Muscle of leg (tissue), 16 donors: ENCODE measurements at places on chromosomes 13 and 19.

- no peak for DNase-seq
These were observed 34.9 kb upstream of the ZNF83 start for GRCh38 chr19:52673014-52673413.

- no peak for DNase-seq
These were observed 5.2 kb upstream of the ZNF554 start for GRCh38 chr19:2814426-2814825.

DNA sequence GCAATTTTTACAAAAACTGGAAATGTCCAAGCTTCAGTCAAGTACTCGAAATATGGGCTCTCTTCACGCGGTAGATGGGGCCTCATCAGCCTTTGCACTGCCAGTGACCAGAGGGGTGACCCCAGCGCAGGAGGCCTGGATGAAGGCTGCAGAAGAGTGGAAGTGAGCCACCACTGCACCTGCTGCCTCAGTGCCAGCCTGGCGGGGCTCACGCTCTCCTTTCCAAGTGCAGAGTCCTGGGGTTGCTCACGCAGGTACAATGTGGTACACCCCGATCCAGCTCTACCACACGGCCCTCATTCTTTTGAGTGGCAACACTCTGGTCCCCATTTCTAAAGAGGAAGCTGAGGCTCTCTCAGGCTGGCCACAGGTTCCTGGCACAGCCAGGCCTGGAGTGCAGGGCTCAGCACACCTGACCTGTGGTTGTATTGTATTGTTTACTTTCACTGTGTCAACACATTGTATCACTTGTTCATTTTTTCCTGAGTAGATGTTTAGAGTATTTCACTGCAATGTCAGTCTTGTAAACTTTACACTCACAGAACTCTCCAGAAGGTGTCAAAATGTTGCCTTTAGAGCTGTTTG is 97.3 kb upstream of the SOX1 start:
- DNase-seq, result no peak

DNA sequence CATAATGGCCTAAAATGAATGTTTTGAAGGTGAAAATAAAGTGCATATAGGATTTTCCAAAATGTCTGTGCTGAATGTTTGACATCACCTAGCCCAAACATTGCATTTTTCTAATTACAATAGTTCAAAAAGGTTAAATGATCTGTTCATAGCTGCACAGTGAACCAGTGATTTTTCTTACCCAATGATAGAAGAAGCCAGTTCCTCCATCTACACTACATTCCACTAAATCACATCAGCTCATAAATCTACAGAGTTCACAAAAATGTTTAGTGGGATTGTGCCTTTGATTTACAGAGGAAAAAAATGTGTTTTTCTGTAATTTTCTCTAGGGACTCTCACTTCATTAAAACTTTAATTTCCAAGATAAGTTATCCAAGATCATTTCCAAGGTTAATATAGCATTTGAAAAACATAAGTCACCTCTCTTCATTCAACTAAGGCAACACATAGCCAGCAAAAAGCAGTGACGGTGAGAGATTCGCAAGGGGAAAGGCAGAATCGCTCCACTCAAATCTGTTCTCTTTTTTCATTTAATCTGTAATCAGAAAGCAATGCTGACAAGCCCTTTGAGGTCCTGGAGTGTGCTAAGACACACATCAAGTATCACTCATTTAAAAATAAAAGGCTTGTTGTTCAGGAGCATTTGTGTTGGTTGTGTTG is 194.0 kb downstream of the FGF14 start:
- peak; percentile 4 for DNase-seq

DNA sequence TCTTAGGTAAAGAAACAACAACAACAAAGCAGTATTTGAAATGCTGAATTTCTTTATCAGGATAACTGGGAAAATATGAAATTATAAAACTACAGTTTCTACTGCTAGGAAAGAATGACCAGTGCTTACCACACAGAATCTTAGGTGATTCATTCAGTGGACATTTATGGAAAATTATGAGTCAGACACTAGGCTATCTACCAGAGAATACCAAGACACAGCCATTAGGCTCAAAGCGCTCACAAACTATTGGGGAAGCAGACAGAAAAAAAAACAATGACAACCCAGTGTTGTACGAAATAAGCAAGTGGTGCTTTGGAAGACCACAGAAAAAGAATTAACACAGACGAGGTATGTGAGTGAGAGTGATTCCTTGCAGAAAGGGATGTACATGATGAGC is 1019.5 kb downstream of the PCDH9 start:
- DNase-seq, result peak; percentile 48

- no peak for DNase-seq
These were observed 72.4 kb upstream of the TSC22D1 start for GRCh38 chr13:44648392-44649103.

DNA sequence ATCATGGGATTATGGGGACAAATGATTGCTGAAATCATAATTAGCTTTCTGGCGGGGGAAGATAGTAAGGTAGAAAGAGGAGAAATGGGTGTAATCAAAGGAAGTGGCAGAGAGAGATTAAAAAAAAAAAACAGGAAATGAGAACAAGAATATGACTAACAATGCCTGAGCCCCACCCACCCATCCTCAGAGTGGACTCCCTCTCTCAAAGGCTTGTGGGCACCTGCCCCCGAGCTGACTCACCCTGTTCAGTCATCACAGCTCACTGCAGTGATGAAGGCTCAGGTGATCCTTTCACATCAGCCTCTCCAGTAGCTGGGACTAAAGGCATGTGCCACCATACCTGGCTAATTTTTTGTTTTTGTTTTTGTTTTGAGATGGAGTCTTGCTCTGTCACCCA is 26.4 kb upstream of the TPT1 start:
- no peak for DNase-seq

GRCh38 chr13:24074678-24075077 is 85.8 kb upstream of the SPATA13 start:
- DNase-seq, result peak; percentile 34
